ENCODE measurements at places on chromosomes 1 and 21. TPM values are rescaled to one million over a fixed set of nuclear protein-coding genes. Genes with fewer than 3 reads are reported as not detected.

The AZIN2 gene
- 2.3 TPM for polyA plus RNA-seq

The TSPAN1 gene
- polyA plus RNA-seq = 4.7 TPM

The MTR gene
- 7.8 TPM for polyA plus RNA-seq

The CYYR1 gene
- polyA plus RNA-seq = 36.7 TPM

The CACNA1S gene
- polyA plus RNA-seq = not detected

The FCRL4 gene
- polyA plus RNA-seq = not detected

The DCDC2B gene
- polyA plus RNA-seq = not detected

The STUM gene
- polyA plus RNA-seq = 0.24 TPM

The CD53 gene
- 19.9 TPM for polyA plus RNA-seq

The BNIPL gene
- 0.05 TPM for polyA plus RNA-seq

The PALMD gene
- 53.6 TPM for polyA plus RNA-seq

The FAM72D gene
- polyA plus RNA-seq = 0.53 TPM
